ENCODE measurements at places on chromosomes 7 and 10. TPM values are rescaled to one million over a fixed set of nuclear protein-coding genes. Genes with fewer than 3 reads are reported as not detected.

Gene WDFY4
- 6.3 TPM for total RNA-seq

Gene ENTPD1
- 3.3 TPM for total RNA-seq

Gene INMT
- total RNA-seq: 0.28 TPM

Gene OGA
- 84.1 TPM for total RNA-seq

Gene FAM241B
- 0.18 TPM for total RNA-seq

Gene AOC1
- total RNA-seq: not detected

Gene GHRHR
- total RNA-seq: 0.27 TPM

Gene PLXNA4
- 18.4 TPM for total RNA-seq
